ENCODE measurements at places on chromosomes 7 and 10.

GRCh38 chr7:14275356-14275755 is 285.9 kb upstream of the ETV1 start:
- no peak for DNase-seq

DNA sequence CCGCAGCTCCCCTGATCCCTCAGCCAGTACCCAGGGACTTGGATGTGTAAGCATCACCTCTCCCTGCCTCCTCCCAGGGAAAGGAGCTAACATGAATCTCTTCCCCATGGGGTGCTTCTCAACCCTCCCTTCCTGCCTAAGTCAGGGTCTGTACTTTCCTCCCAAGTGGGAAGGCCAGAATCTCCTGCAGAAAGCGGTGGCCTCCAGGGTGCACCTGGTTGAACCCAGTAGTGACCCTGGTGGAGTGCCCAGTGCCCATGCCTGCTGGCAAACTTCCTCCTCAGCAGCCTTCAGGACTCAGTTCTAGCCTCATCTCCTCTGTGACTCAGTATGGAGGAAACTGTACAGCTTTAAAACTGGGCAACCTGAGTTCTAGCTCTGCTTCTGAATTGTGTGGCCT is 2.8 kb upstream of the LOXL4 start:
- no peak for DNase-seq

DNA sequence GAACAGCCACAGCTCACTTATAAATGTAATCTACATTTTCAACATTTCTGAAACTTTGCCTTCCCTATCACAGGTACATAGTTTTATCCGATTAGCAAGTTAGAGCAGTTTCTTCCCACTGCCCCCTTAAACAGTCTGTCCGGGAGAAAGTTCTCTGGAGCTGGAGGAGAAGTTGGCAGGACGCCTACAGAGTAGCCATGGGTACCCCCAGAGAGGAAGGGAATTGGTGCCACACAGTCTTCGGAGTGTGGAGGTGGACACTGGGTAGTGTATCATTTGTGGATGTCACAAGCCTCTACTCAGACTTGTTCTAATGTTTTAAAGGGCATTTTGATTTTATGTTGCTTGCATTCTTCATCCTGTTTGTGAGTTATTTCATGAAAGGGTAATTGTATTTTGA is 39.0 kb downstream of the TAF3 start:
- no peak for DNase-seq

GRCh38 chr10:681670-682318 is 7.7 kb downstream of the DIP2C start:
- no peak for DNase-seq

DNA sequence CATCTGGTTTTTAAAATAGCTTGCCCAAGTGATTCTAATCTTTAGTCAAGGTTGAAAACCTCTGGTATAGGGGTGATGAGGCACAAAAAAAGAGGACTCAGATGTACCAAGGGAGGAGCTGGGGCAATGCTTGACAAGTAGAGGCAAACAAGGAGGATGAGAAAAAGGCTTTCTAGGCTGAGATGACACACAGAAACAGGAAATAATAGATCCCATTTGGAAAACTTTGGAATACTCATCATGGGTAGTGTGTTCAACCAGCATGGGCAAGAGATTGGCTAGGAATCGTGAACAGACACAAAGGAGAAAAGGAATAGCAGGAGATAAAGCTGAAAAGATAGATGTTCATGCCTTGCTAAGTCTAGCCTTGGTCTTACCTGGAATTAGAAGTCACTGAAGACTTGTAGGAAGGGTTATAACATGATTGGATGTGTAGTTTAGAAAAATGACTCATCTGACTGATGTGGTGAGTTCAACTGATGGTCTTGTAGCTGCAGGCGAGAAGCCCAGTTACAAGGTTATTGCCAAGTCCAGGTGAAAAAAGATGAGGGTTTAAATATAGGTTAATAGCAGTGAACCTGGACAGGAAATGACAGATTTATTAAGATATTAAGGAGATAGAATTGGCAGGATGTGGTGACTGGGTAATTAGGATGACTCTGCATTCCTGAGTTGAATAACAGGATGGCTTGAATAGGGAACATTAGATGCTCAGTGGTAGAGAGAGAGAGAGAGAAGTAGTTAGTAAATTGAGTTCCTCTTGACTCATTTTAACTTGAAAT is 214.0 kb upstream of the LRGUK start:
- DNase-seq: no peak

DNA sequence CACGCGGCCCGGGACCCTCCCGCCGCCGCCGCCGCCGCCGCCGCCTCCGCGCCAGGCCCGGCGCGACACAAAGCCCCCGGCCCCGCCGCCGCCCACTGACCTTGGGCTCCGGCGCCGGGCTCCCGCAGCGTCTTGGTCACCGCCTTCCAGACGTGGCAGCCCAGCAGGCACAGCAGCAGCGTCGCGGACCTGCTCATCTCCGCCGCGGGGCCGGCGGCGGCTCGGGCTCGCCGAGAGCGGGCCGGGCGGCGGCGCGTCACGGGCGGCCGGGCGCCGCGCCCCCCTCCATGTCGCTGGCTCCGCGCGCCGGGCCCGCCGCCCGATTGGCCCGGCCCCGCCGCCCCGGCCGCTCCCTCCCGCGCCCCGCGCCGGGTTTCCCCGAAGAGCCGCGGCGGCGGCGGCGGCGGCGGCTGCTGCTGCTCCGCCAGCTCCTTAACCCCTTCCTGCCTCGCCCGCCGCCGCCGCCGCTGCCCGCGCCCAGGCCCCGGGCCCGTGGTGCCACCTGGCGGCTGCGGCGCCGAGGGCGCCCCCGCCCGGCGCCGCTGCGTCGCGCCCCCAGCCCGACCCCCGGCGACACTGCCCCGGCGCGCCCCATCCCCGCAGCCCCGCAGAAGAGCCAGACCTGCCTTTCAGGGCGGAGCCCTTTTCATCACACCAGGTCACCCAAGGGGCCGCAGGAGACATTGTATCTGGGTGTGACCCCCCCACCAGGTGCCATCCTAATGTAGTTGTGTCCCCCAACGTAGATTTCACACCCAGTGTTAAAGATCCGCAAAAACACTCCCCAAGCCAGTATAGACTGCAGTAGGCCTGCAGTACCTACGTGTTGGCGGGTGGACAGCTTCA is at the start of gene FAM171A1:
TSS of gene FAM171A1 (minus strand) at position 434 of the 846 bp plus-strand sequence. CDS start at position 197, 237 bp downstream.
- peak; percentile 53 for DNase-seq

GRCh38 chr7:42753811-42754363 is 158.0 kb downstream of the C7orf25 start:
- DNase-seq: no peak

GRCh38 chr7:20797462-20798080 is 10.9 kb upstream of the SP8 start:
- DNase-seq: no peak

DNA sequence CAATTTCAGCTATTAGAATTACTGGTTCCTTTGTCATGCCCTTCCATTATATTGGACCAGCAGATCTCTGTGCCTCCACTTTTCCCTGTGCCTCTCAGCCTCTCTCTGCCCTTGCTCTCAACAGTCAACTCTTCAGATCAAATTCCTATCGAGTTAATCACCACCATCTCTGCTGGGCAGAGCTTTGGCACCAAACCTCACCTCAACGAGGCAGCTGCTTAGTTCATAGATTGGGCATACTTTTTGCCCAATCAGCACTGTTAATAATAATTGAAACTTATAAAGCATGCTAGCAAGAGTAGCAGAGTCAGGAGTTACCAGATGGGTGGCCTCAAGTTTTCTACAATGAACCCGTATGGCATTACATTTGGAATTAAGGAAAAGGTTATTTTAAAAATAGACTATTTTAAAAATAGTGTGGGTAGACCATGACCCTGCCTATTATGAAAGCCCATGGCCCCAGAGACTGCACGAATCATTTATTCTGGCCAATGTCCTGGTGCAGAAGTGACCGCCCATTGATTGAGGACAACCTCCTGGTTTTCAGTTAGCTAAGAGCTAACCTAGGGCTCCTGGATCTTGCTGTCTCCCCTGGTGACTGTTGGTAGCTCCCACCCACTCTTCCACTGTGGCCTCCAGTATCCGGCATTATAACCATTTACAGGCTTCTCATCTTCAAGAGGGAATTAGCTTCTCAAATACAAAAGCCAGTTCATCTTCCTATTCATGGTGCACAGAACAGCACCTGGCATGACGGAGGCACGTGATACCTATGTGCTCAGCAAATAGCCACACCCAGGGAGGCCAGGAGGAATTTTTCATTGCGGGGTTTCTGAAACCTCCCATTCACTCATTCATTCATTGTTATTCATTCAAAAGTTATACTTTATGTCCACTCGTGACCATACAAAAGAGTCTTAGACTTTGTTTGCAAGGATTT is 265.4 kb downstream of the INHBA start:
- no peak for DNase-seq

DNA sequence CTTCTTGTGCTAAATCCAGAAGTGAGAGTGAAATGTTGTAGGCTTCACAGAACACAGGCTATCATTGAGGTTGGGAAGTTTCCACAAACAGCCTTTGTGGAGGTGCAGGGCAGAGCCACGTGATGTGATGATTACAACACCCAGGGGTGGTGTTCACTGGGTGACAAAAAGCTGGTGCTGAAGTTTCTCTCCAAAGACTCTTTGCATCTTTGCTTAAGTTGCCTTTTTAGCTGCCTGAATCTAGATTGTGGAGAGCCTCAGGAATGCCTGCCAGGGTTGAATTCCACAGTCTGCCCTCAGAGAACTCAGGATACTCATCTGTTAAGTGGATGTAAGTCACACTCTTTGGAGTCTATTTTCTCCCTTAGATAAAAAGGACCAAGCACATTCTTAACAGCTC is 56.3 kb downstream of the PLXNA4 start:
- no peak for DNase-seq

DNA sequence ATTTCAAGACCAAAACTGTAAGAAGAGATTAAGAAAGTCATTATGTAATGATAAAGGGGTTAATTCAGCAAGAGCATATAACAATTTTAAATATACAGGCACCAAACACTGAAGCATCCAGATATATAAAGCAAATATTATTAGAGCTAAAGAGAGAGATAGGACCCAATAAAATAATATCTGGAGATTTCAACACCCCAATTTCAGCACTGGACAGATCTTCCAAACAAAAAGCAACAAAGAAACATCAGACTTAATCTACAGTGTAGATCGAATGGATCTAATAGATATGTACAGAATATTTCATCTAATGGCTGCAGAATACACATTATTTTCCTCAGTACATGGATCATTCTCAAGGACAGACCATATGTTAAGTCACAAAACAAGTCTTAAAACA is 151.3 kb downstream of the COBL start:
- DNase-seq: no peak

GRCh38 chr7:47591655-47592572 is 10.0 kb upstream of the TNS3 start:
- DNase-seq: no peak

- no peak for DNase-seq
Observed at GRCh38 chr10:100033766-100034418, 24.1 kb upstream of the DNMBP start.

- no peak for DNase-seq
Observed at GRCh38 chr10:128902031-128902710, 564.9 kb upstream of the MGMT start.

GRCh38 chr7:33725111-33726025 is 180.0 kb upstream of the BMPER start:
- no peak for DNase-seq

DNA sequence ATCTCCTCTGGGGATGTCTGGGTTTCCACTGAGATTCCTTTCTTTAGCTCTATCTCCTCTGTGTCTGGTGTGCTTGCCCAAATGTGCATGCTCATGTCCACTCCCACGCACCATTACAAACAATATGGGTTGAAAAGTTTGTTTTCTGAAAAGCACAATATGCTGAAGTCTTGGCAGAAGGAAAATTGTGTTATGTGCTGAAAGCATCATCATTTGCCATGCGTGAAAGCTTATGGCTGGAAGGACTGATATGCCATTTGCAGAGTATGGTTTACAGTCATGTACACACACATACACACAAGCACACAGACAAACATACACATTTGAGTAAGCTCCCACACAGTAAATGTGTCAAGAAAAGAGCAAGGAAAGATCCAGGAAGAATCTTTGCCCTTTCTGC is 231.6 kb downstream of the SORCS3 start:
- no peak for DNase-seq

DNA sequence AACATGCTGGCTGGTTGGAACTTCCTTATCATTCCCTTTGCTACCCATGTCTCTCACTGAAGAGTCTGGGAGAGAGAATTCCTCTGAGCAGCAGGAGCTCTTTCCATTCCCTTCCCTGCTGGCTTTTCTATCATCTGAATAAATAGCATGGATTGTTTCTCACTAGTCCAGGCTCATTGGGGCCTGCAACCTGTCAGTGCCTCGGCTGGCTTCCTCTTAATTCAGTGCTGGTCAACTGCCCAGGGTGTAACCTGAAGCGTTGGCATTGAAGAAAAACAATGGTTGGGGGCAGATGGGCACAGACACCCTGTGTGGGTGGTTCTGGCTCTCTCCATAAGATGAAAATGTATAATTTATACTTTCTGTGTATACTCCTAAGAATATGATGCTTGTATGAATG is 155.6 kb downstream of the ANLN start:
- DNase-seq: no peak

- DNase-seq: no peak
Observed at GRCh38 chr7:12074889-12075288, 136.2 kb upstream of the TMEM106B start.

- no peak for DNase-seq
Observed at GRCh38 chr7:13651167-13651566, 338.3 kb downstream of the ETV1 start.

GRCh38 chr7:105346138-105346537 is 42.6 kb downstream of the SRPK2 start:
- no peak for DNase-seq

GRCh38 chr10:63497321-63497720 is 23.9 kb upstream of the REEP3 start:
- DNase-seq: no peak

GRCh38 chr10:44874166-44874565 is 37.0 kb upstream of the TMEM72 start:
- no peak for DNase-seq

DNA sequence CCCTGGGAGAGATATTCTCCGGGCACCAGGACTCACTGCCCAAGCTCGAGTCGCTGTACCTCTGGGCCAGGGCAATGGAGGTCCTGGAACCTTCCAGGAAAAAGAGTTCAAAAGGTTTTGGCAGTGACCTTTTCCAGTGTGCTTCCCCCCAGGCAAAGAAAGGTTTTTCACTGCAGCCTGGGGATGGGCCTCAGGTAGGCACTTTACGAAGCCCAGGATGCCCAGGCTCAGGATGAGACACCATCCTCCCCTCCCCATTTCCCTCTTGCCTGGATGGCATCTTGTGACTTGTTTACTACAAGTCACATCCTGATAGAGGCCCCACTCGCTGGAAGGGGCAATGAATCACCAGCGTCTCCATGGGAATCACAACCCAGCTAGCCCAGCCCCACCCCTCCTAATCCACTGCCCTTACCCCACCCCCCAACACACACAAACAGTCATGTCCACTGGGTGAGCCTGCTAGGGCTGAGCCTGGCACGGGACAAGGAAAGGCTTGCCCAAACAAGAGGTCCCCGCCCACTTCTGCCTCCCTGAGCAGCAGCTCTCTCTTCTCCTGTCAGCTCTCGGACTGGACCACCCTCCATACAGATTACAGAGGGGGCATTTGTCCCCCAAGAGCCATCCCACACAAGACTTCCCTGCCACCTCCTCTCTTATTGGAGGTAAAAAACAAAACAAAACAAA is 93.8 kb upstream of the SMNDC1 start:
- DNase-seq: no peak

GRCh38 chr10:96417441-96417840 is 58.6 kb upstream of the OPALIN start:
- no peak for DNase-seq

Measured in activated CD4-positive, alpha-beta T cell treated with anti-CD3 and anti-CD28 coated beads for 4 hours (primary cell).